ENCODE measurements at places on chromosomes 2 and 18.

GRCh38 chr18:62556397-62556796, 33.6 kb downstream of the ZCCHC2 start:
- DNase-seq = no peak

DNA sequence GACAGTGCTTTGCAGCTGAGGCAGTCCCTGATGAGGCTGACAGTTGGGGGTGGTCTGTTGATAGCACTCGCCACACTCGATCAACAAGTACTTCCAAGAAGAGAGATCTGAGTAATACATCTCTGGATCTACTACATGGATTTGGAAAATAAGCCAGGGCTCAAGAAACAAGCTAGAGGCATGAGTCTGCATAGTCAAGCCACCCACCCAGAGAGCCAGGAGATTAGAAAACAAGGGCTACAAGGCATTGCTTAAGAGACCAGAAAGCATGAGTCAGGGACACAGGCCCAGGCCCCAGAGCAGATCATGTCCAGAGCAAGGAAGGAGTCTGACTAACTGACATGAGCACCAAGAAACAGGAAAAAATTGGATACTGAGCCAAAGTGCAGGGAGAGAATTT, 196.9 kb upstream of the CWC22 start:
- no peak for DNase-seq

GRCh38 chr2:84851876-84852275, 29.0 kb downstream of the TRABD2A start:
- DNase-seq = no peak

DNA sequence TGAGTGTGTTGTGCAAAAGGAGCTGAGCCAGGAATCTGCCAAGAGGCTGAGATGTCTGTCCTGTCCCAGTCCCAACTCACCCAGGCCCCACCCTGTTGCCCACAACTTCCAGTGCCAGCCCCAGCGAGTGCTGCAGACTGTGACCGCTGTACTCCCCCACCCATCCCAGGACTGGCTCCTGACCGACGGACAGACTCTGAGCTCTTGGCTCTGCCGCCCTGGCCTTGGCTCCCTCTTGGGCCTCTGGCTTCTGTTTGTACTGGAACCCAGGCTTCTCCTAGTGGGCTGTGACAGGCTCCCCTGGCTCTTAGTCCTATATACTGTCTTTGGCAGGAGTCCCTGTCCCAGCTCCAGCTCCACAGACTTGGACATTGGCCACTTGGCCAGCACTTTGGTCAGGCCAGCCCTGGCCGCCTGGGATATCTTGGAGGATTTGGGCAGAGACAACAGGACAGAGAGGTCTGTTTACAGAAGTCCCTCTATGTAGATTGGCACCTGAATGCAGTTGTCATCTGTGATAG, 41.1 kb downstream of the ACOXL start:
- DNase-seq = no peak

DNA sequence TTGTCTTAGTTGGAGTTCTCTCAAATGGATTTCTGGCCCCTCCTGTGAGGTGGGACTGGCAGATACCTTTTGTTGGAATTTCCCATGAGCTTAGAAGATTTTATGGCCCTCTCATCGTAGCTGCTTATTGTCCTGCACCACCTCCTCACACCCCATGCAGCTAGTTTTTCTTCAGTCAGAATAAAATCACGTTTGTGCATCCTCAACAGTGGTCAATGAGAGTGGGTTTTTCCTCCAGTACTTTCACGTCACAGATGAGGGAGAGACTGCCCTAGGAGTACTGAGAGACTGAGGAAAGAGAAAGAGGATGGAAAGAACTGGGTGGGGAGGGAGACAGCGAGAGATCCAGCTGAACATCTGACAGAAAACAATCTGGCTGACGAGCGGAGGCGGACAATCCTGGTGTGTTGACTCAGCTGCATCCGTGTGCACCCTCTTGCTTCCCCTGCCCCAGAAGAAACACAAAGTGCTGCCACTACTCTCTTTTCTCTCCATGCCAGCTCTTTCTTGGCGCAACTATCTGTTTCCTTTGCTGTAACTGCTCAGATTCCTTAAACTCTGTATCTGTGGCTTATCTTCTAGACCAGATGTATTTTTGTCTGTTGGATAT, 7.4 kb downstream of the RAPGEF4 start:
- no peak for DNase-seq

- no peak for DNase-seq
Measured at GRCh38 chr2:26743852-26744251, 20.2 kb upstream of the SLC35F6 start.

GRCh38 chr18:38115201-38115600, 549.6 kb upstream of the CELF4 start:
- DNase-seq = no peak

DNA sequence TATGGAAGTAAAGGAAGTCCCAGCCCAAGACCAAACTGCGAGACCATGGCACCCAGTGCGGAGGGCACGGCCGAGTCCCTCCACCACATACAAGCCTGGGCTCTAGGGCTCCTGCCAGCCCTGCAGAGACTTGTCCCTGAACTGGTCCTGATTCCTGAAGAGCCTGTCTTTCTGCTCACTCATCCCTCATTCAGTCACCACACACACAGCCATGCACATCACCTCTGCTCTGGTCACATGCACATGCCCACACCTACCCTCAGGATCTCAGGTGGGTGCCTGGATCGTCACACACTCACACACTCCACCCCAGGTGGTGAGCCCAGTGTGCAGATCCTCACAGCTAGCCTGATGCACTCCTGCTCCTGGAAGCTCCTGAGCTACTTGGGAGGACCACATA, 71.4 kb upstream of the LAPTM4A start:
- no peak for DNase-seq

- DNase-seq = no peak
Measured at GRCh38 chr2:191087311-191087710, 63.5 kb downstream of the STAT4 start.

GRCh38 chr2:50018292-50018691, 864.0 kb upstream of the FSHR start:
- DNase-seq = no peak

- DNase-seq = no peak
Measured at GRCh38 chr18:55092166-55092565, 132.9 kb upstream of the CCDC68 start.

DNA sequence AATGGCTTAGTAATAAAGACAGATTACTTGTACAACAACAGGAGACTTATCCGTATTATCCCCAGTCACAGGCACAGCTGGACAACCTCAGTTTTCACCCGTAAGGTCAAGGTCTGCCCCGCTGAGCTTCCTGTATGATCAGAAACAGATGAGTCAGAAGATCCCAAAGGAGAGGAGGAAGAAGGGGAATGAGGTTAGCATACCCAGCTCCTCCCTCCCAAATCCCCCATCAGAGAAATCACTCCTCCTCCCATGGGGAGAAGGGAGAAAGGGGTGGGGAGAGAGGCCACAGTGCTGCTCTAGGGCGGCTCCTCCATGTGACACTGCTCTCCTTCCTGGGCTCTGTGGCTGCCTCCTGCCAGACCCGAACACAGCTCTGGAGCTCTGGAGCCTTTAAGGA, 53.8 kb upstream of the SPTBN1 start:
- no peak for DNase-seq

GRCh38 chr2:223008162-223008561, 43.8 kb upstream of the KCNE4 start:
- no peak for DNase-seq

DNA sequence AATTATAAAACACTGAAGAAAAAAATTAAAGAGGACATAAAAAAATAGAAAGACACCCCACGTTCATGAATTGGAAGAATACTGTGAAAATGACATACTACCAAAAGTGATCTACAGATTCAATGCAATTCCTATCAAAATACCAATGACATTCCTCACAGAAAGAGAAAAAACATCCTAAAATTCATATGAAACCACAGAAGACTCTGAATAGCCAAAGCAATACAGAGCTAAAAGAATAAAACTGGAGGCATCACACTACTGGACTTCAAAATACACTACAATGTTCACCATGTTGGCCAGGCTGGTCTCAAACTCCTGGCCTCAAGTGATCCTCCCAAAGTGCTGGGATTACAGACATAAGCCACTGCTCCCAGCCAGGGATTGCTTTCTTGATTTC, 56.3 kb downstream of the TLK1 start:
- DNase-seq = no peak

DNA sequence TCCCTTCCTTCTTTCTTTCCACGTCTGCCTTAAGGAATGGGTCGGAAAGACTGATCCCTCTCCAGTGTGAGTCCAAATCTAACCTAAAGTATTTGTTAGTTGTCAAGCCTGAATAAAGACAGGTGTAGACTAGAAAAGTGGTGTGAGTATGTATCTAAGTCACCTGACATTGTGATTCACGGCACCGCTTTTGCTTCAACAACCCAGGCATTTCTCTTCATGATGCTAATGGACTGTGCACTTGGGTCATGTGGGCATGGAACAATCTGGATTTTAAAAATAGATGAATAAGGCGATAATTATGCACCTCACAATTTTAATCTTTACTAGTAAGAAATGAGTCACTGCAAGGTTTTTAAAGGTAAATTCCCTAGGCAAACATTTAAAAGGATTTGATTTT, 107.5 kb downstream of the LIPG start:
- DNase-seq = no peak

DNA sequence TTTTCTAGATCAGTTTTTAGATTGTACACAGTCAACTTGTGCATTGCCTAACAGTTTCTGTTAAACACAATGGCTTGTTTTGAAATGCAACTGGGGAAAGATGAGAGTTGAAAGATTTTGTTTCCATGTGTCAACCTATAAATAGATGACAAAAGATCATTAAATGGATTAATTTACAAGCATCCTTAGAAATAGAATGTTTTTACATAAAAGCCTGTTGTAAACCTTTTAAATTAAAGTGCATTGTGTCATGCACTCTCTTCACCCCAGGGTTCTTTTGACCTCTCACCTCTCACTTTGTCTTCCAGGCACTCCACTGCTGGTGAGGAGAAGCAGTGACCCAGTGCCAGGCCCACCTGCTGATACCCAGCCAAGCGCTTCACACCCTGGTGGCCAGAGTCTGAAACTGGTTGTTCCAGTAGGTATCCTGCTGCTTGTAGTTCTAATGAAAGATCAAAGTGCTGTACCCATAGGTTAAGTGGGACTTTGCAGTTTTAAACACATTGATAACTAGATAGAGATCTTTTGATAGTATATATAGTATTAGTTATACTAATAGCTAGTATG, 502.1 kb downstream of the PARD3B start:
- no peak for DNase-seq

GRCh38 chr2:162118166-162119031, 33.6 kb downstream of the GCG start:
- DNase-seq = peak; percentile 47

GRCh38 chr2:216012830-216013079, 596 bp downstream of the MREG start:
- no peak for DNase-seq

All from suppressor macrophage treated with lipopolysaccharide for 1 hour (primary cell).